ENCODE measurements at places on chromosomes 5 and 9. TPM values are rescaled to one million over a fixed set of nuclear protein-coding genes. Genes with fewer than 3 reads are reported as not detected.

The CYLC2 gene
- total RNA-seq: not detected

The PCSK5 gene
- total RNA-seq: 30.7 TPM

The PRELID2 gene
- 15.5 TPM for total RNA-seq

GRCh38 chr9:16661816-16662215 is 208.7 kb downstream of the BNC2 start:
- peaks cover 11% of the 10 kb centered on the region for H3K36me3 ChIP-seq
- no peak overlapping the region for H3K27ac ChIP-seq
- peaks cover under 1% of the 10 kb centered on the region for H3K27me3 ChIP-seq
- H3K4me3 ChIP-seq: no peak overlapping the region
- DNase-seq: no peak

DNA sequence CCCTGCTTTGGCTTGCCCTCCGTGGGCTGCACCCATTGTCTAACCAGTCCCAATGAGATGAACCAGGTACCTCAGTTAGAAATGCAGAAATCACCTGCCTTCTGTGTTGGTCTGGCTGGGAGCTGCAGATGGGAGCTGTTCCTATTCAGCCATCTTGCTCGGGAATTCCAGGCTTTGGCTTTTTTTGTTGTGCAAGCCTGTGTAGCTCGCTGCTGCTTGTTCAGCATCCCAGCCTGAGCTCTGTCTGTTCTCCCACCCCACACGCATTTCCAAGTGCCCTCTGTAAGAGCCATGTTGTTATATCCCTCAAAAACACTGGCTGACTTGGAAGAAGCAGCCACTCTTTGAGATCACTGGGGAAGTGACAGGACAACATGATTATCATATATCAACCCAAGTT is 101.6 kb upstream of the DPYSL3 start:
- no peak overlapping the region for H3K27ac ChIP-seq
- no peak for DNase-seq
- no peak overlapping the region for H3K4me3 ChIP-seq

DNA sequence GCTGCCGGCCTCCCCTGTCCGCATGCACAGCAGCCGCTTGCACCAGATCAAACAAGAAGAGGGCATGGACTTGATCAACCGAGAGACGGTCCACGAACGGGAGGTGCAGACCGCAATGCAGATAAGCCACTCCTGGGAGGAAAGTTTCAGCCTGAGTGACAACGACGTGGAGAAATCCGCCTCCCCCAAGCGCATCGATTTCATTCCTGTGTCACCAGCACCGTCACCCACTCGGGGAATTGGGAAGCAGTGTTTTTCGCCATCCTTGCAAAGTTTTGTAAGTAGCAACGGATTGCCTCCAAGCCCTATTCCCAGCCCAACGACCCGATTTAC is 75.3 kb downstream of the PIP5K1B start:
- H3K4me1 ChIP-seq: no peaks in the 10 kb centered on the region
- peaks cover under 1% of the 10 kb centered on the region for H3K27me3 ChIP-seq
- H3K27ac ChIP-seq: no peak overlapping the region
- no peak overlapping the region for H3K4me3 ChIP-seq
- DNase-seq: no peak

GRCh38 chr9:95004411-95005277 is 278.1 kb downstream of the AOPEP start:
- no peak for DNase-seq
- H3K4me1 ChIP-seq: peaks cover 64% of the 10 kb centered on the region
- H3K4me3 ChIP-seq: peak overlapping the region; percentile 91
- peak overlapping the region; percentile 91 for H3K27ac ChIP-seq

DNA sequence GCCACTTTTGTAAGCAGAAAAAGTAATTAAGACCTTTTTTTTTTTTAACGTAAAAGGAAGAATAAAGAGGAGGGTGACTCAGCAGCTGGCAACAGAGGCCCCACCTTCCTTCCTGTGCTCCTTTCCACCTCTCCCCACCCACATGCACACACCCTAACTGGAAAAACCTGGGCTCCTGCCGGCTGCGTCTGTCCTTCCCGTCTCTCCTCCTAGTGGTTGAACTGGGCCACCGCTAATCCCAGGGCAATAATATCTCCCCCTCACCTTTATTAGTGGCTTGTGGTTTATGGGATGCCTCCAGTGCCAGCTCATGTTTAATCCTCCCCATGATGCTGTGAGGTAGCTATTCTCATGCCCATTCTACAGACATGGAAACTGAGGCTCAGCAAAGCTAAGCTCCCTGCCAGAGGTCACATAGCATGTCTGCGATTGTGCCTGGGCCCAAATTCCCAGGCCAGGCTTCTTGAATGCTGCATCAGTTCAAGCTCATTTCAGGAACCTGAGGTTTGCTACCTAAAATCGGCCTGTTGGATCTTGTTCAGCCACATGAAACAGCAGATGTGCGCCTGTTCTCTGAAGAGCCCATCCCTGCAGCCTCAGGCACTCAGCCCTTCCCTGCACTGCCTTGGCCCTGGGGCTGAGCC is 60.9 kb upstream of the IL17B start:
- H3K4me3 ChIP-seq: peak overlapping the region; percentile 54
- no peak for DNase-seq
- peak overlapping the region; percentile 95 for H3K27ac ChIP-seq
- H3K4me1 ChIP-seq: peaks cover 30% of the 10 kb centered on the region
- no peaks in the 10 kb centered on the region for H3K27me3 ChIP-seq

GRCh38 chr5:125413496-125414274 is 667.2 kb upstream of the ZNF608 start:
- peak overlapping the region; percentile 48 for H3K27ac ChIP-seq
- peaks cover 65% of the 10 kb centered on the region for H3K4me1 ChIP-seq
- peak overlapping the region; percentile 50 for H3K4me3 ChIP-seq

DNA sequence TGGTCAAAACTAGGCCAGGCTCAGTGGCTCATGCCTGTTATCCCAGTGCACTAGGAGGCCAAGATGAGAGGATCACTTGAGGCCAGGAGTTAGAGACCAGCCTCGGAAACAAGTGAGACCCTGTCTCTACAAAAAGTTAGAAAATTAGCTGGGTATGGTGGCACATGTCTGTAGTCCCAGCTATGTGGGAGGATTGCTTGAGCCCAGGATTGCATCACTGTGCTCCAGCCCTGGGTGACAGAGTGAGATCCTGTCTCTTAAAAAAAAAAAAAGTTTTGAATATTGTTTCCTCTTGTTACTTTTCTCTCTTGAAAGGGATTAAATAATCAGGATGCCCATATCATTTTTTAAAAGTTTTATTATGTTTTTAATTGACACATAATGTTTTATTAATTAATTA is 7.6 kb downstream of the ARHGEF37 start:
- peaks cover 4% of the 10 kb centered on the region for H3K36me3 ChIP-seq
- H3K4me1 ChIP-seq: peaks cover 7% of the 10 kb centered on the region
- peaks cover 3% of the 10 kb centered on the region for H3K27me3 ChIP-seq
- no peak overlapping the region for H3K27ac ChIP-seq

- no peak overlapping the region for H3K4me3 ChIP-seq
- no peaks in the 10 kb centered on the region for H3K36me3 ChIP-seq
- H3K27me3 ChIP-seq: no peaks in the 10 kb centered on the region
Measured at GRCh38 chr5:117794847-117795246, 1193.5 kb downstream of the DTWD2 start.
